ENCODE measurements at places on chromosomes 13 and 19. TPM values are rescaled to one million over a fixed set of nuclear protein-coding genes. Genes with fewer than 3 reads are reported as not detected.
A peak's percentile ranks its signal among the peaks of the same experiment; 100 is the strongest.

GRCh38 chr19:42032431-42032830, 37.6 kb downstream of the GRIK5 start:
- DNase-seq = no peak

- no peak for DNase-seq
These were observed 93.0 kb downstream of the SLC7A1 start for GRCh38 chr13:29502391-29503008.

- DNase-seq = no peak
These were observed 98.3 kb downstream of the TNFRSF19 start for GRCh38 chr13:23668562-23668961.

DNA sequence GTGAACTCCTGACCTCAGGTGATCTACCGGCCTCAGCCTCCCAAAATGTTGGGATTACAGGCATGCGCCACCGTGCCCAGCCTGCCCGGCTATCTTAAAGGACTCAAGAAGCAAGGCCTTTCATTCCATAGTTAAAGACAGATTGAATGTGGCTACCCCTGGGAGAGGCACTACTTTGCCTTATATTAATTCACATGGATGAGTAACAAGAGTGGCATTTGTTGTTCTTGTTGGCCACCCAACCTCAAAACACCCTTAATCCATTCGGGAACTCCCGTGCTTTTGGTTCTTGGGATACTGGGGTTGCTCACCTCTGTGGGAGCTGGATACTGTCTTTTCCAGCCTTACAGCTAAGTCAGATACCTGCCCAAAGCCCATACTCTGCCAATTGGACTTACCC, 34.4 kb upstream of the ABCC4 start:
- no peak for DNase-seq

GRCh38 chr19:2291185-2291751, 9.3 kb upstream of the PEAK3 start:
- DNase-seq = no peak

DNA sequence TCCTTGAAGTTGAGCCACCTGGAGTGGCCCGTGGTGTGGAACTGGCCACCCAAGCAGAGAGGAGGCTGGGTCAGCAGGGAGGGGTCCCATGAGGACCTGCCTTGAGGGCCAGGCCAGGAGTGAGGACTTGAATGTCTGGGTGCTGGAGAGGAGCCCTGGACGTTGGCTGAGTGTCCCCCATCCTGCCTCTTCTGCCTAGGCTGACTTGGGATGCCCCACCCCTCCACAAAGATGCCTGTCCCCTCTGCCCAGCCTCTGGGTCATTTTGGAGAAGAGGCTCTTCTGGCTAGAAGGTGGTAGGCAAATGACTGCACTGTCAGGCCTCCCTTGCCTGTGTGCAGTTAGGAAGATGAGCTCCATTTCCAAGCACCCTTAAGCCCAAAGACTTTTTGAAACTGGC, 1.7 kb downstream of the SSBP4 start:
- DNase-seq = no peak

DNA sequence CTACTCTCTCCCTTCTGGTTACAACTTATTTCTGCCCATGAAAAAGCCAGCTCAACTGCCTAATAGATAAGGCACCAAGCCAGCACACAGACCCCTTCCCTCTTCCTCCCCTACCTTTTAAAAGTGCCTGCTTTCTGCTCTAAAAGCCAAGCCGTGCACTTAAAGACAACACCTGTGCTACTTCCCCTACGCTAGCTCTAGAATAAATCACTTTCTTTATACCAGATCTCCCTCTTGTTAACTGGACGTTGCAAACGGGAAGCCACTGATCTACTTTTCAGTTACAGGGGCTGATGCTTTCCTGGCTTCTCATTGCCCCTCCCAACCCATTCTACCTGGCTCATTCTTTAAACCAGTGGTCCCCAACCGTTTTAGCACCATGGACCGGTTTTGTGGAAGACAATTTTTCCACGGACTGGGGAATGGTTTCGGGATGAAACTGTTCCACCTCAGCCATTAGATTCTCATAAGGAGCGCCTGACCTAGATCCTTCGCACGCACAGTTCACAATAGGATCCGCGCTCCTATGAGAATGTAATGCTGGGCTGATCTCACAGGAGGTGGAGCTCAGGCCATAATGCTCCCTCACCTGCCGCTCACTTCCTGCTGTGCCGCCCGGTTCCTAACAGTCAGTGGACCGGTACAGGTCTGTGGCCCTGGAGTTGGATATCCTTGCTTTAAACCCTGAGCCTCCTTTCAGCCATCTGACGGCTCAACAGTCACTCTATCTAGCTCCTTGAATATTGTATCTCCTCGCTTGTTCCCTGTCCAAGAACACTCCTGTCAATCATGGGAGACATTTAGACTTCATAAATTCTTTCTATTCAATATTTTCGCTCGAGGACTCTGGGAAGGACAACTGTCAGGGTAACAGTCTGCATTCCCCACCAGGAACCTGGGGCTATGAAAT, 841 bp upstream of the ZNF223 start:
- DNase-seq = no peak

- DNase-seq = no peak
These were observed 14.0 kb downstream of the ZNF114 start for GRCh38 chr19:48283908-48284307.

DNA sequence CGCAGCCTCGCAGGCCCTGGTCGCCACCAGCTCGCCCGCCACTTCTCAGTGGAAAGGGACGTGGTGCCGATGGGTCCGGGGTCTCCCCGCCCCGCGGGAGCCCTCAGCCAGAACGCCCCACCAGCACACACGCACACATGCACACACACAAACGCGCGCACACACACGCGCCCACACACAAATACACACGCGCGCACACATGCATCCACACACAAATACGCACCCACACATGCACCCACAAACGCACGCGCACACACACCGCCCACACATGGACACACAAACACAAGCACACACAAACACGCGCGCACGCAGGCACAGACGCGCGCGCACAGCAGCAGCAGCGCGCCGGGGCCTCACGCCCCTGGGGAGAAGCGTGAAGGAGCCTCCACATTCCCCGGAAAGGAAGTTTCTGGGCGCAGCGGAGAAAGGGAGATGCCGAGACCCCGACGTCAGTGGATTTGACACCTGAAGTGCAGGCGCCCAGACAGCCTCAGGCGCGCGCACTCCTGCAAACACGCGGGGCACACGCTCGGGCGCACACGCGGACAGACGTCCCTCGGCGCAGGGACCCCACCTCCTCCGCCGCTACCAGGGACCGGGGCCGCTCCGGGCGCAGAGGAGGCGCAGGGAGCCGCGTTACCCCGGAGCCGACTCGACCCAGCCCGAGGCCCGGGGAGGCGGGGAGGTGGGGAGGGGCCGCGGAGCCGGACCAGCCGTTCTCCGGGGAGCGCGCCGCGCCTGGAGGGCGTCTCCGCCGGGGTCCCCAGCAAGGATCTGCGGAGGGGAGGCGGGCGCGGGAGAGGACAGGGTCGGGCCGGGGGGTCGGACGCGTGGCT, 622 bp downstream of the RASA3 start:
- no peak for DNase-seq

GRCh38 chr13:24308068-24308445, 1.3 kb upstream of the C1QTNF9 start:
- no peak for DNase-seq

GRCh38 chr13:102440259-102440936, 38.5 kb upstream of the FGF14 start:
- no peak for DNase-seq

DNA sequence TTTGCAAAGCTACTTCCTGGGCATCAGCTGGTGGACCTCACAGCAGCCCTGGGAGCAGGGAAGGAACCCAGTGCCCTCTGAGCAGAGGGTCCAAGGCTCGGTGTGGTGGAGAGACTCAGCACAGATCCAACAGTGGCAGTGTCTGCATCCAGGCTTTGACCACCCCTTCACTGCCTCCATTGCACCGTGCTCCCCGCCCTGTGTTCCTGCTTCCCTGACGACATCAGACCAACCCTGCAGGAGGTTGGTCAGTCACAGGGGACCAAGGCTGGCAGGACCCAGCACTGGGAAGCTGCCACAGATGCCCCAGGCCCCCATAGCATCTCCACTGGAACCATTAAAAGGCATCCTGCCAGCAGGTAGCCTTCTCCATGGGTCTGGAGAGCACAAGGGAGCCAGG, 7.8 kb upstream of the VSTM2B start:
- no peak for DNase-seq

DNA sequence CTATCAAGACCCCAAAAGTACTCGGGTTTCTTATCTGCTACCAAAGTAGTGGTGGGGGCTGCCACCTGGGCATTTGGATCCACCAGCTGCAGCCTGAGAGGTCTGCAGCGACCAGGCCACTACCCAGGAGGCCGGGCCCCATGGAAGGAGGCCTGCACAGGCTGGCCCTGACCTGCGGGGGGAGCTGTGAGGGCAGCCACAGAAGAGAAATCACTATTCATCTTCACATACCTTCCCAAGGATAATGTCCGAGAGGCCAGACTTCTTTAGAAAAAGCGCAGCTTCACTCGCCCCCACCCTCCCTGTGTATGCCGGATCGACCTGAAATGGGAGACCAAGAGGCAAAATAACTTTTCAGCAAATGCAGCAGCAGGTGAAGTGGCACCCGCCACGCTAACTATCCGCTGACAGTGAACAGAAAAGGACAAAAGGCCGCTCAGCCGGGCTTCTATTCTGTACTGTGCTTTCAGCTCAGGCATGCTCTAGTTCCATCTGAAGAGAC, 30.1 kb downstream of the EPS15L1 start:
- peak; percentile 39 for DNase-seq

DNA sequence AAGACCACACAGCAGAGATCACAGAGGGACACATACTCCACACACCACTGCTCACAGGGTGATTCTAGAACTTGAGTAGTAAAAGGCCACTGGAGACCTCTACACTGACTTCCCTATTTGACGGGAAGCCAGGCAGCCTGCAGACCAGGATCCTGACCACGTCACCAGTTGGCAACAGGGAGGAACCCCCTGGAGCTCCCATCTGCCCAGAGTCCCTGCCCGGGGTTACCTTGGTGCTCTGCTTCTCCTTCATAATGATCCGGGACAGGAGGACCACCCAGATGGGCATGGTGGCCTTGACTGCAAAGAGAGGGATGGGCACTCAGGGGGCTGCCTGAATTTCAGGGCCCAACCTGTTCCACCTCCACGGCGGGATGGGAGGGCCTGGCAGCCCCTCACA, 932 bp downstream of the SLC35E1 start:
- DNase-seq = no peak

DNA sequence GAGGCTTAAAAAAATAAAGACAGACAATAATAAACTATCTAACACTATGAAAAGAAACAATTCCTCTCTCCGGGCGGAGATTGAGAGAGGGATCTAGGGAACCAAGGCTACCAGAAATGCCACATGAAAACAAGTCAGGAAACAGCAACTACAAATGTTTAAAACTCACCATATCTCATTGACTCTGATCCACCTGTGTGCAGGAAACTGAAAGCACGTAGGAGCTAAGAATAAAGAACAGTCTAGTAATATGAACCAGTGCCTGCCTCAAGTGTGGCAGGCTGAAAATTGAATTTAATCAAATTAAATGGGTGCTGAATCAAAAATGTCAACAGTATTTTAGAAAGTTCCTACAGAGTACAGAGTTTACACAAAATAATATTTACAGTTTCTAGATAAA, 1701.0 kb downstream of the SLITRK5 start:
- DNase-seq = no peak

- DNase-seq = no peak
These were observed 45.1 kb downstream of the MIPEP start for GRCh38 chr13:23844132-23844531.

- no peak for DNase-seq
These were observed 17.2 kb downstream of the KCNC3 start for GRCh38 chr19:50311723-50312635.

DNA sequence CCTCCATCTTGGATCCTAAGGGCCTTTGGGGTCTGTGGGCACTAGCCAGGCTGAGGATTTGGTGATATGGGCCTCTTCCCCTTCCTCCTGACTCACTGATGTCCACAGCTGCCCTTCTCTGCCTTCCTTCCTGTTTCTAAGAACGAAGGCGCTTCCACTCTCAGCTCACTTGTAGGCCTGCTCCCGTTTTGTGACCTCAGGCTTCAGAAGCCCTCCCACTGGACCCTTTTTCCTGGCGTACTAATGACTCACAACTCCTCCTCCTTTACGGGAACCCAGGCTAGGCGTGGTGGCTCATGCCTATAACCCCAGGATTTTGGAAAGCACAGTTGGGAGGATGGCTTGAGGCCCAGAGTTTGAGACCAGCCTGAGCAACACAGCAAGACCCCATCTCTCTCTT, 55.6 kb downstream of the TMED1 start:
- peak; percentile 39 for DNase-seq

DNA sequence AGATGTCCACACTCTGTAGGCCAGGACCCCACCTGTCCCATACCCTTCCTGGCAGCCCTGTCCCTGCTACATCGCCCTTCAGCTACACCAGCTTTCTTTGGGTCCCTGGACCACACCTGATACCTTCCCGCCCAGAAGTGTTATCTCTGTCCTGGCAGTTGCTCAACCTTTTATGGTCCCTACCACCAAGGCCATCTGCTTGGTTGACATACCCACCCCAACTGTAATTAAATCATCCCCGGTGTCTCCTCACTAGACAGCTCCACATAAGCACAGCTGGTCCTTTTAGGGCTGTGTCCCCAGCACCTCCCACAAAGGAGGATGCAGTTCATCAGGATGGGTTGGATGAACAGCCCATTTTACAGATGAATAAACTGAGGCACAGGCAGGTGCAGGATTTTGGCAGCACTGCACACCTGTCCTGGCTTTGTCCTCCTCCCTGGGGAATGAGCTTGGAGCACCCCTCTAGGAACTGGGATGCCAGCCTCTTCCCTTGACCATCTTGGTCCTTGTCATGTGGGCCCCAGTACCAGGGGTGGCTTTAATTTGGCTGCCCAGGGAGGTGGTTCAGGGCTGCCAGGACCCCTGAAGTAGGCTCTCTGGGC, 12.9 kb downstream of the NACC1 start:
- no peak for DNase-seq

GRCh38 chr19:18603255-18603957, 3.2 kb downstream of the CRLF1 start:
- DNase-seq = no peak

DNA sequence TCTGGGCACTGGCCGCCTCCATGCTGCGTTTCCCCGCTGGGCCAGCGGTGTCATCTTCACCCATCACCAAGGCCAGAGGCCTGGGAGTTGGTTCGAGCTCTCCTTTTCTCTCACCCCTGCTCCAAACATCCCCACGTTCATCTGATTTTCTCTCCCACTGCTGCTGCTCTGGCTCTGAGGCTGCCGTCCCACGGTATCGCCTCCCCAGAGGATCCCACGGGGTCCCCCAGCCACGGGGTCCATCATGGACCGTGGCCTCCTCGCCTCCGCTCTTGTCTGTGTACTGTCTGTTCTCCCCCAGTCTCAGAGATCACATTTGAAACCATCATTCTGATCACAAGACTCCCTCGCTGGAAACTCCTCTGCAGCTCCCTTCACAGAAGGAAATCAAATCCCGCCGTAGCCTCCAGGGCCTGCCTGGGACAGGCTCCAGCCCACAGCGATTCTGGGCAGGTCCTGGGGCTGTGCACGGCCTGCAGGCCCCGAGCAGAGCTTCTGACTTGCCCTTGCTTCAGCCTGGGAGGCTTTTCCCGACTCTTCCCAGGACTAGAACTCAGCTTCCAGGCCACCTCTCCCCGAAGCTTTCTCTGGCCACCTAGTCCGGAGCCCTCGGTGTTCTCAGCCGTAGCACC, 64.2 kb downstream of the SOX1 start:
- DNase-seq = no peak

ZNF154 gene
- 15.1 TPM for total RNA-seq

ZNF835 gene
- total RNA-seq = 10.5 TPM

PTOV1 gene
- 109 TPM for total RNA-seq

CDC42EP5 gene
- 0.54 TPM for total RNA-seq

CCDC124 gene
- total RNA-seq = 22.9 TPM

CALR3 gene
- not detected for total RNA-seq

CBLC gene
- total RNA-seq = 0.54 TPM

PRKCG gene
- total RNA-seq = under 0.01 TPM

MBD3L3 gene
- not detected for total RNA-seq

ZNF382 gene
- 10.5 TPM for total RNA-seq

TMC4 gene
- under 0.01 TPM for total RNA-seq

SLC25A41 gene
- not detected for total RNA-seq
